Fibroblast of the aortic adventitia (primary cell): ENCODE measurements at places on chromosomes 2 and 18. TPM values are rescaled to one million over a fixed set of nuclear protein-coding genes. Genes with fewer than 3 reads are reported as not detected.

SDC1 gene
- total RNA-seq, result 4.6 and 13.0 TPM in 2 replicates

KLHL14 gene
- total RNA-seq, result not detected in 2 replicates

GPBAR1 gene
- 0.27 TPM in 1 of 2 replicates, not detected in the other for total RNA-seq

CCDC150 gene
- total RNA-seq, result 4.0 and 19.7 TPM in 2 replicates

CAPN14 gene
- total RNA-seq, result 0.09 and 0.16 TPM in 2 replicates

POTEC gene
- under 0.01 TPM in 1 of 2 replicates, not detected in the other for total RNA-seq

GALNT5 gene
- 11.4 and 38.3 TPM in 2 replicates for total RNA-seq

ATP6V1C2 gene
- not detected in 2 replicates for total RNA-seq

WDR33 gene
- 17.8 and 34.4 TPM in 2 replicates for total RNA-seq

CPS1 gene
- total RNA-seq, result 24.6 and 35.7 TPM in 2 replicates

MYL1 gene
- not detected in 2 replicates for total RNA-seq

KLHL29 gene
- total RNA-seq, result 2.9 and 4.7 TPM in 2 replicates

CABLES1 gene
- 7.4 and 19.2 TPM in 2 replicates for total RNA-seq

TP53I3 gene
- 22.3 and 38.7 TPM in 2 replicates for total RNA-seq

INO80D gene
- total RNA-seq, result 4.7 and 12.0 TPM in 2 replicates

AMER3 gene
- not detected in 2 replicates for total RNA-seq

SGPP2 gene
- not detected in 2 replicates for total RNA-seq

SPDYA gene
- total RNA-seq, result 1.1 and 6.5 TPM in 2 replicates

TDRD15 gene
- total RNA-seq, result not detected in 2 replicates

CD302 gene
- 23.0 and 33.0 TPM in 2 replicates for total RNA-seq

QPCT gene
- total RNA-seq, result 1.7 and 8.3 TPM in 2 replicates

ATOH8 gene
- total RNA-seq, result 17.0 and 22.0 TPM in 2 replicates

STARD6 gene
- total RNA-seq, result not detected in 2 replicates

ANKRD39 gene
- total RNA-seq, result 4.0 and 6.1 TPM in 2 replicates

SERPINB10 gene
- total RNA-seq, result not detected in 2 replicates

CPLX4 gene
- 0.49 TPM in 1 of 2 replicates, not detected in the other for total RNA-seq

CIB4 gene
- not detected in 2 replicates for total RNA-seq

LIMS4 gene
- total RNA-seq, result 4.7 and 6.1 TPM in 2 replicates

CROCC2 gene
- under 0.01 and 0.41 TPM in 2 replicates for total RNA-seq

XPO1 gene
- total RNA-seq, result 201 and 220 TPM in 2 replicates

GALM gene
- total RNA-seq, result 27.7 and 35.2 TPM in 2 replicates

FAP gene
- total RNA-seq, result 150 and 228 TPM in 2 replicates

RUFY4 gene
- not detected in 2 replicates for total RNA-seq

ZFP36L2 gene
- total RNA-seq, result 34.3 and 50.4 TPM in 2 replicates

ERFE gene
- total RNA-seq, result 2.8 and 3.4 TPM in 2 replicates

PLEKHB2 gene
- total RNA-seq, result 43.3 and 57.0 TPM in 2 replicates

ANO7 gene
- total RNA-seq, result 1.1 and 1.7 TPM in 2 replicates

ACMSD gene
- total RNA-seq, result not detected in 2 replicates

PELI1 gene
- total RNA-seq, result 5.8 and 8.3 TPM in 2 replicates

PPP4R3B gene
- 57.1 and 74.9 TPM in 2 replicates for total RNA-seq

COL4A3 gene
- total RNA-seq, result 0.08 and 1.3 TPM in 2 replicates

MAPK4 gene
- total RNA-seq, result under 0.01 TPM in 1 of 2 replicates, not detected in the other

TUBA3D gene
- not detected in 2 replicates for total RNA-seq

ACP1 gene
- 62.1 and 88.3 TPM in 2 replicates for total RNA-seq

OTOS gene
- not detected in 2 replicates for total RNA-seq

DIPK1C gene
- total RNA-seq, result not detected in 2 replicates

NETO1 gene
- total RNA-seq, result not detected in 2 replicates

GBX2 gene
- 0.25 TPM in 1 of 2 replicates, not detected in the other for total RNA-seq

XIRP2 gene
- 0.09 TPM in 1 of 2 replicates, not detected in the other for total RNA-seq

ANKRD44 gene
- total RNA-seq, result 2.5 and 29.2 TPM in 2 replicates

LIPG gene
- total RNA-seq, result 2.7 and 3.2 TPM in 2 replicates

DSC3 gene
- 0.09 and 12.1 TPM in 2 replicates for total RNA-seq

ALPI gene
- not detected in 2 replicates for total RNA-seq

CHST9 gene
- not detected in 2 replicates for total RNA-seq

ATP6V1B1 gene
- 0.09 and 0.57 TPM in 2 replicates for total RNA-seq

HOXD12 gene
- total RNA-seq, result not detected in 2 replicates
